ENCODE measurements at places on chromosomes 6 and 20.

DNA sequence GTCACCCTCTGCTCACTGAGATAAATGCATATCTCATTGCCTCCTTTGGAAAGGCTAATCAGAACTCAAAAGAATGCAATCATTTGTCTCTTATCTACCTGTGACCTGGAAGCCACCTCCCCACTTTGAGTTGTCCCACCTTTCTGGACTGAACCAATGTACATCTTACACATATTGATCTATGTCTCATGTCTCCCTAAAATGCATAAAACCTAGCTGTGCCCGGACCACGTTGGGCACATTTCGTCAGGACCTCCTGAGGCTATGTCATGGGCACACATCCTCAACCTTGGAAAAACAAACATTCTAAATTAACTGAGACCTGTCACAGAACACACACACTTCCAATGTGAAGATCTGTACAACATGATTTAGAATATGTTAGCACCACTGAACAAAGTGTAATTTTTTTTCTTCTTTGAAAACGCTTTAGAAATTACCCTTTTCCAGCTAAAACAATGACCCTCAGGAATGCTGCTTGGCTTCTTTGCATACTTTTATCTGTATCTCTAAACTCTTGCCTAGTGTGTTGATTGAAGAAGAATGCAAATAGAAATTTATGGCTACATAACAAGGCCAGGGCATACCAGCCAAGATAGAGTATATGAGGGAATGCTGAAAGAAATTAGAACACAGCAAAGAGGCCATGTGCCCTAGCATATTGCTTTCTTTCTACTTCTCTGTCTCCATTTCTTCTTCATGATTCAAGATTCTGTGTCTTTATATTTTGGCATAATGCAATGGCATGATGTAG is 84.6 kb upstream of the DST start:
- no peak for DNase-seq

- no peak for DNase-seq
Observed at GRCh38 chr6:44915111-44915510, 413.0 kb upstream of the RUNX2 start.

GRCh38 chr6:138291036-138291848 is 73.0 kb upstream of the PBOV1 start:
- no peak for DNase-seq

GRCh38 chr20:52833901-52834300 is 138.3 kb upstream of the TSHZ2 start:
- no peak for DNase-seq

DNA sequence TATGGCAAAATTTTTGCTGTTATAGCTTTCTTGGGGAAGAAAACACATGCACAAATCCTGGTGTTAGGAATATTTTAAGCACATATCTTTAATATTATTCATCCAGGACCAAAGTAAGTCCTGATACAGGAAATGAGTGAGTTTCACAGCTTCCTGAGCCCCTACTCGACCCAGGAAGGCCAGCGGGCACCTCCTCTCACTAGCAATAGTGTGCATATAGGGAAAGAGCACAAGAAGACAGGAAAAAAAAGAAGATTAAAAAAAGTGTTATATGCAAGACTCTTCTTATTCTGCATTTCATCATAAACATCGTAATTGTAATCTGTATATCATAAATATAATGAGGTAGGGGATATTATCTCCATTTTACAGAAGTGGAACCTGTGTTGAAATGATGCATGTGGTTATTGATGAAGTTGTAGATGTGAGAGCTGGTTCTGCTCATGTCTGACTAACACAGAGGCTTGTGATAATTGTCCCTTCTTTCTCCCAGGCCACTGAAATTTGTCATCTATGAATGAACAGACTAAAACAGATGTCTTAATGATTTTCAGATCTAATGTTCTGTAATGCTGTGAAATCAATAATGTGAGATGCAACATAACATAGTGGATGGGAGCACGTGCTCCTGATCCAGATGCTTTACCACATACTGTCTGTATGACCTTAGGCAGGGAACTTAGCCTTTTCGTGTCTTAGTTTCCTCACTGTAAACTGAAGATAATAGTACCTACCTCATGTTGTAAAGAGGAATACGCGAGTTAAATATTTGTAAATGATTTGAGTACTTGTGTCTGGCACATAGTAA is 101.2 kb downstream of the MYO6 start:
- no peak for DNase-seq

DNA sequence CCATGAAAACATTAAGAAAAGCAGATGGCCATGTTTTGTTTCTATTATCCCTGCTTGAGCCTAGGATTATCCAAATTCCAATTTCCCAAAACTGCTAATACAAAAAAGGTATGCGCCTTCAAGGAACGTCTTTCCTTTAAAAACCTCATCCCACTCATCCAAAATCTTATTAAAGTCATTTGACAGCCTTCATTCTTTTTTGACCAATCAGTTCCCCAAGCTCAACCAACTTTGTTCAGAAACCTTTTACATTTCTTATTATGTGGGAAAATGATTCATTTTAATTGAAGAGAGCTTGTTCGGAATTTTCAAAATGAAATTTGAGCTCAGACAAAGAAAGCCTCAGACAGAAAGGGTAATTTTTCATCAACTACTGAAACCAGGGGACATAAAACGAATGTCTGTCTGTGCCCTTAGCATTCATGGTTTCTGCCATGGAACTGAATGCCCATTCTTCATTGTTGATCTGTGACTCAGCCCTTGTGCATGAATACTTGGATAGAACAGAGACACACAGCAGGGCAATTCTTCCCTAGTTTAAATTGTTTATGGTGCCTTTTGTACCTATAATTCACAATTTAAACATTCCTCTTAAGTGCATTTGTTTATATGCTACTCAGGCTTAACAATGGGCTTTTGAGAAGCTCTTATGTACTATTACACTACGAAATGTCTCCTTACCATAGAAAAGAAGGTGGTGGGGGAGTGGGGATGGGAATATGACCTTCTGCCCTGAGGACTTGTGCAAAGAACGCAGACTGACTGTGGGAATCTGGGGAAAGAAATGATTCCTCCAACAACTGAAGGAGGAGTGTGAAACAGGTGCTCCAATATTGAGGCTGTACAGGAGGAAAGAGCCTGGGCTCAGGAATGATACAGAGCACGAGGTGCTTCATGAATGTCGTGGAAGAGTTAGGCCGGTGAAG is 49.8 kb upstream of the ERVFRD-1 start:
- DNase-seq = no peak

- DNase-seq = no peak
Observed at GRCh38 chr20:24450177-24450576, 19.3 kb upstream of the SYNDIG1 start.

- DNase-seq = peak; percentile 20
Observed at GRCh38 chr6:17120019-17120418, 18.2 kb downstream of the STMND1 start.

- DNase-seq = no peak
Observed at GRCh38 chr6:44967481-44967880, 360.6 kb upstream of the RUNX2 start.

DNA sequence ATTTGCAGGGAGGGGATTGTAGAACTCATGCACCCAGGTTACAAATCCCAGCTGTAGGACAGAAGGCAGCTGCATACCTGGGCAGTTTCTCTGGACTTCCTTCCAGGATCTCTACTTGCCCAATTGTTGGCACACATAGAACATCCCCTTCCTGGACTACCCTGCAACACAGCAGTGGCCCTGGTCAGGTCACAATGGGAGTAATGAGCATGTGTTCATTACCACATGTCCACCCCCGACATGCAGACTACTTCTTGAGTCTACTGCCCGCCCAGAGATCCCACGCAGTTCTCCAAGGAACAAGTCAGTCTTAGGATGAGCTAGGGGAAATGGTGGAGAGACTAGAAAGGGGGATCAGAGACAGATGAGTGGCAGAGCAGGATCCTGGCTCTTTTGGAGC is 5.1 kb downstream of the PEX6 start:
- DNase-seq = no peak

- peak; percentile 86 for DNase-seq
Observed at GRCh38 chr6:112951829-112952228, 604.7 kb downstream of the RFPL4B start.

DNA sequence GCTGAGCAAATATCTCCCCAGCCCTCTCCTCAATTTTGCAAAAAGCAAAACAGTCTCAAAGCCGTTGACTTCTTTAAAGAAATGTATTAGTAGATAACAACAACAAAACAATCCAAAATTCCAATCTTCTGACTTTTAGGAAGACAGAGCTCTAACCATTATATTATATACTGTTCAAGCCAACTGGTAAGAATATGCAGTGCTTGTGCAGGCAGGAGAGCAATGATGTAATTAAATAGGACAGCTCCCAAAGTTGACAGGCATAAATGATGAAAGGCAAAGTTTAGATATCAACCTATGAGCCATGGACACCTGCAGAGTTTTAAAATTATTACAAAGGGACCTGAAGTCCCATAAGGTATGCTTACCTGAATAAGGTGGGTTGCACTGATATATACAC is 16.6 kb upstream of the CEP85L start:
- no peak for DNase-seq

GRCh38 chr6:139582956-139583355 is 208.5 kb upstream of the CITED2 start:
- DNase-seq = no peak

DNA sequence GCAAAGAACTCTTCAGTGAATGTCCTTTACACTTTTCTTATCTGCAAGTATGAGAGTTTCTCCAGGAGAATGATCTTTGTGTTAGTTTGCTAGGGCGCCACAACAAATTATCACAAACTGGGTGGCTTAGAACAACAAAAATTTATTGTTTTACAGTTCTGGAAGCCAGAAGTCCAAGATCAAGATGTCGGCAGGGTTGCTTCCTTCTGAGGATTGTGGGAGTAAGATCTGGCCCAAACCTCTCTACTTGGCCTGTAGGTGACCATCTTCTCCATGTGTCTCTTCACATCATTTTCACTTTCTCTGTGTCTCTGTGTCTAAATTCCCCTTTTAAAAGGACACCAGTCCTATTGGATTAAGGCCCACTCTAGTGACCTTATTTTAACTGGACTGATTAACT is 103.0 kb downstream of the ADTRP start:
- DNase-seq = no peak

GRCh38 chr6:71238351-71238750 is 50.3 kb upstream of the OGFRL1 start:
- DNase-seq = no peak

- no peak for DNase-seq
Observed at GRCh38 chr20:1333462-1334369, 4.8 kb upstream of the SDCBP2 start.

DNA sequence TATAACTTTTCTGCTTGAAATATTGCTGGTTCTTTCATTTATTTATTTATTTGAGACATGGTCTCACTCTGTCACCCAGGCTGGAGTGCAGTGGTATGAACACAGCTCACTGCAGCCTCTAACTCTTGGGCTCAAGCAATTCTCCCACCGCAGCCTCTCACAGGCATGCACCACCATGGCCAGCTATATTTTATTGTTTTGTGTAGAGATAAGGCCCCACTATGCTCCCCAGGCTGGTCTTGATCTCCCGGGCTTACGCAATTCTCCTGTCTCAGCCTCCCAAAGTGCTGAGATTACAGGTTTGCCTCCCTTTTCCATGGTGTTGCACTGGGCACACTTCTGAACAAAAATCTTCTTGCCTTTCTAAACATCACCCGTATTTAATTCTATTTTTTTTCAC is 39.1 kb upstream of the RNGTT start:
- DNase-seq = no peak

- no peak for DNase-seq
Observed at GRCh38 chr6:29479560-29479959, 8.2 kb downstream of the MAS1L start.

DNA sequence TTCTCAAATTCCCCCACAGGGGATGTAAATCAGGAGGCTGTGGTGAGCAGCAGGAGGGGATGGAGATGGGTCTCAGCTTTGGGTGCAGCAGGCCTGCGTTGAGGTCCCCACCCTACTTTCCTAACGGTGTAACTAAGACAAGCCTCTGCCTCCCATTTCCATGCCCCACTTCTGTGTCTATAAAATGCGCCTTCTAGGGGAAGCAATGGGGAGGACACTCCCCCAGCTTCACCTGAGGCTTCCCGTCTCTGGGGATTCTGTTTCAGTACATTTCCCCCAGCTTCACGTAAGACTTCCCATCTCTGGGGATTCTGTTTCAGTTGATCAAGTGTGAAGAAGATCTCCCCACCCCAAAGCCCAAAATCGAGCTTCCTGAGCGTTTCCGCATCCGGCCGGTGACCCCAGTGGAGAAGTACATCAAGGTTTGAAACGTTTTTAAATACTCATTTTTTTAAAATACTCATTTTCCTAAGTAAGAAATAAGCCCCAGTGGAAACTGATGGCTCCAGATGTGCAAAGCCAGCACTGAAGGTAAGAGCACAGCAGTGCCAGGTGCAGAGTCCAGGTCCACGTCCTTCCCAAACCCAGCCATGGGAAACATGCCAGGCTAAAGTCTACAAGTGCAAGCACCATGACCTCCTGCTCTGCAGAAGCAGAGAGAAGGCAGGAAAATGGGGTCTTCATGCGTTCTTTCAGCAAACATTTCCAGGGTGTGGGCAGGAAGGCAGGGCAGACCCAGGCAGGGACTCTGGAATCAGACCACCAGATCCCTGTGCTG is 73.1 kb downstream of the ANKRD60 start:
- no peak for DNase-seq

DNA sequence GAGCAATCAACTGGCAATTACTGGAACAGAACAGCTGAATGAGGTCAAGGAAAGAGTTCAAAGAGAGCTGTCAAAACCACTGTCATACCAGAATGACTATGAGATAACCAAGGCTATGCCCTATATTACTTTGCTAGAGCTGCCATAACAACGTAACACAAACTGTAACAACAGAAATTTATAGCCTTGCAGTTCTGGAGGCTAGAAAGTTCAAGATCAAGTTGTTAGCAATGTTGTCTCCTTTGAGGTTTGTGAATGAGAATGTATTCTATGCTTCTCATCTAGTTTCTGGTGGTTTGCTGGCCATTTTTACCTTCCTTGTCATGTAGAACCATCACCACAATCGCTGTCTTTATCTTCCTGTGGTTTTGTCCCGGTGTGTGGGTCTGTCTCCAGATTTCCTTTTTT is 1323.0 kb upstream of the GJE1 start:
- DNase-seq = no peak

DNA sequence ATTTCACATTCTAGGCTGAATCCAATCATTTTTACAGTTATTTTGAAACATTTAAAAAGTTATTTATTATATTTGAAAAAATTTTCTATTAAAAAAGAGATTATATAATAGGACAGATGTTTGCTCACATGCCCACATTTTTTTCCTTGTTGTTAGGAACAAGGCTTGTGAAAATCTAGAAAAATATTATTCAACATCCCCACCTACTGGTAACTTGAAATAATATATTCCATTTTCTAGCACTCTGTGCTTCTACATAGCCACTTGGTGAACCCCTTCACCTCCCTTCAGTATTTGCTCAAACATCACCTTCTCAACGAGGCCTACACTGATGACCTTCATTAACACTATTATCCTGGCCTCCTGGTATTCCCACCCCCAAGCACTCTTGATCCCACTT is 18.3 kb upstream of the GPRC6A start:
- DNase-seq = peak; percentile 4

DNA sequence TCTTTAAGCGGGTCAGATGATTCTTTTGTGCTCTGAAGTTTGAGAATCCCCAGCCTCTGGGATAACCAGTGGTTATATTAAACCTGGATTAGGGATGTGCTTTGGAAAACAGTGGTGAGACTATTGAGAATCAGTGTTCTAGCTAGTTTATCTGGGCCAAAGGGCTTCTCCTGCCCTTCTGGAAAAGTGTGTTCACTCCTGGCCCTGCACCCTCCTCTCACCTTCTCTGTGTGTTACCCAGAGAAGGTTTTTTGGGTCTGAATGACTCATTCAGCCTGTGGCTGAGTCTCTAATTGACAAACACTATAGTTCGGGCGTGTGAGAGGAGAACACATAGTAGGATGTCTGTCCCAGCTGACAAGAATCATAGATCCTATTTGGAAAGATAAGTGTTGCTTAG is 66.7 kb downstream of the LRRC1 start:
- DNase-seq = no peak

GRCh38 chr6:139708337-139709199 is 334.1 kb upstream of the CITED2 start:
- no peak for DNase-seq
